ENCODE measurements at places on chromosomes 4 and X. TPM values are rescaled to one million over a fixed set of nuclear protein-coding genes. Genes with fewer than 3 reads are reported as not detected.

Gene SNCA
- polyA plus RNA-seq, result 25.2 TPM

Gene ABLIM2
- polyA plus RNA-seq, result 8.7 TPM

Gene AREG
- 0.19 TPM for polyA plus RNA-seq

Gene PABPC5
- 6.9 TPM for polyA plus RNA-seq

Gene STPG2
- not detected for polyA plus RNA-seq

Gene TMEM150C
- polyA plus RNA-seq, result 5.5 TPM

Gene CLDN2
- 24.9 TPM for polyA plus RNA-seq

Gene DCAF4L1
- polyA plus RNA-seq, result 0.05 TPM

Gene SLC49A3
- polyA plus RNA-seq, result 6.5 TPM

Gene RIBC1
- polyA plus RNA-seq, result 0.48 TPM

Gene BMX
- polyA plus RNA-seq, result not detected

Gene NAP1L3
- polyA plus RNA-seq, result 10.6 TPM

Gene NPY1R
- polyA plus RNA-seq, result 12.1 TPM

Gene TNMD
- polyA plus RNA-seq, result not detected

Gene TEX13B
- polyA plus RNA-seq, result not detected

Gene TIGD2
- polyA plus RNA-seq, result 5.6 TPM

Gene SOD3
- 14.5 TPM for polyA plus RNA-seq

Gene CPE
- 74.2 TPM for polyA plus RNA-seq

Gene HSFX3
- polyA plus RNA-seq, result 0.92 TPM

Gene PDE6B
- 34.5 TPM for polyA plus RNA-seq

Gene ZNF330
- polyA plus RNA-seq, result 37.4 TPM

Gene TIMP1
- polyA plus RNA-seq, result 155 TPM

Gene ARAF
- 37.0 TPM for polyA plus RNA-seq

Gene XKRX
- polyA plus RNA-seq, result 0.07 TPM

Gene PRSS12
- not detected for polyA plus RNA-seq

Gene SLC16A2
- 60.0 TPM for polyA plus RNA-seq

Gene LUZP4
- not detected for polyA plus RNA-seq

Gene SYP
- polyA plus RNA-seq, result 1.6 TPM

Gene CORIN
- polyA plus RNA-seq, result 1.9 TPM

Gene HEPH
- polyA plus RNA-seq, result 7.6 TPM

Gene SYN1
- 5.6 TPM for polyA plus RNA-seq

Gene MAOA
- 0.44 TPM for polyA plus RNA-seq

Gene SRPX
- polyA plus RNA-seq, result 35.6 TPM

Gene RAP2C
- 76.6 TPM for polyA plus RNA-seq

Gene RASSF6
- 1.3 TPM for polyA plus RNA-seq

Gene MAGED4
- polyA plus RNA-seq, result 12.3 TPM

Gene PPEF2
- polyA plus RNA-seq, result not detected

Gene LRCH2
- polyA plus RNA-seq, result 5.3 TPM

Gene APELA
- 0.40 TPM for polyA plus RNA-seq

Gene PFKFB1
- polyA plus RNA-seq, result 0.29 TPM

Gene TCEAL4
- polyA plus RNA-seq, result 82.8 TPM

Gene DGKK
- 0.04 TPM for polyA plus RNA-seq

Gene SLC9B1
- polyA plus RNA-seq, result 2.0 TPM

Gene GLOD5
- not detected for polyA plus RNA-seq

Gene MAPK10
- 5.9 TPM for polyA plus RNA-seq

Gene TMEM31
- not detected for polyA plus RNA-seq

Gene SCML2
- 10.0 TPM for polyA plus RNA-seq

Gene CYLC1
- not detected for polyA plus RNA-seq

Gene GAGE13
- polyA plus RNA-seq, result not detected

Gene C4orf46
- 13.9 TPM for polyA plus RNA-seq

Gene MAGEC3
- polyA plus RNA-seq, result 1.2 TPM
